ENCODE measurements at places on chromosomes 16 and 17.

- no peak for DNase-seq
Observed at GRCh38 chr16:88769617-88770460, 15.2 kb downstream of the PIEZO1 start.

GRCh38 chr16:69741951-69742904 is 12.5 kb downstream of the NOB1 start:
- no peak for DNase-seq

DNA sequence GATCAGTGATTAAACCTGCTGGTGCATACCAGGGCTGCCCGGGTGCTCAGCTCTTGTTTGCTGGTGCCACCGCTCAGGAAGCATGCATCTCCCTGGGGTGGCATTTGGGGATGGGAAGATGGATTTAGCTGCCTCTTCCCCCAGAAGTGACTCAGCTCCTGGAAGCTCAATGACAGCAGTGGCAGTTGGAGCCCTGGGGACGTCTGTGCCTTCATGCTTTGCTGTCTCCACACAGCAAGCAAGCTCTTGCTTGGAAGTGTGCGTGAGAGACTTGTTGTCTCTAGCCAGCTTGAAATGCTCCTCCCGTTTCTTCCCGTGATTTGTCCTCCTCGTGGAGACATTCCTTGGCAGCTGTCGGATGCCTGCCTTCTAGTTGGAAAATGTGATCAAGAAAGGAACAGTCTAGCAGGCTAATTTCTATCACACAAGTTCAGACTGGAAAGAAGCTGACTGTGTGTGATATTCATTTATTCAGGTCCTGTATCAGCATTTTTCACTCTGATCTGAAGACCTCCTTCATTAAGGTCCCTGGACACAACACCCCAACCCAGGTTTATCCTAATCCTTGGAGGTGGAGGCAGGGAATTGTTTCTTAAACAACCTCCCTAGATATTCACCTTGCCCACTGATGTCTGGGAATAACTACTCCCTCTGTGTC is 73.0 kb downstream of the BMERB1 start:
- peak; percentile 74 for DNase-seq

- DNase-seq, result peak; percentile 10
Observed at GRCh38 chr17:12789481-12790248, at the start of gene ARHGAP44. Gene ARHGAP44, plus strand, starts transcription at chr17:12789498. Its CDS starts 341 bp downstream, at chr17:12789839.

GRCh38 chr16:69858191-69859104 is 92.7 kb upstream of the CLEC18A start:
- no peak for DNase-seq

Measured in GM04504 (cell line).